EH (cell line): ENCODE measurements at places on chromosomes 2 and 18.

DNA sequence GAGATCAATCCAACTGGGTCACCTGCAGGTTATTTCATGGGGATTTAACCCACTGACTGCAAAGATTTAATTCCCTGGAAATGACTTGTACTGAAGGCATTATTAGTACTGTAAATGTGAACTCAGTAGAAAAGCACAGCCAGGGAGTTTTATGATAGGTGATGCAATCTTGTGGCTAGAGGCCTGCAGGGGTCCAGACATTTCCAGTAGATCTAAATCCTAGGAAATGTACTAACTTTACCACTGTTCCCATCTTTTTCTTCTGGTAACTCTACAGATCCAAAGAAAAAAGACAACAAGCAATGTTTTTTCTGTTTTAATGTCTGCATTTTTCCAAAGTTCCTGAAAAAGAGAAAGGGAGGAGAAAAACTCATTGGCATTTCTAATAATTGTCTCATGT, 500.1 kb downstream of the ARHGAP15 start:
- DNase-seq = peak; percentile 87

GRCh38 chr18:59707306-59707705, 10.1 kb upstream of the CCBE1 start:
- no peak for DNase-seq

GRCh38 chr2:11939523-11939922, 193.1 kb downstream of the LPIN1 start:
- no peak for DNase-seq

GRCh38 chr2:204005940-204006721, 69.6 kb downstream of the ICOS start:
- no peak for DNase-seq

- peak; percentile 23 for DNase-seq
Measured at GRCh38 chr18:62384610-62385097, 59.5 kb downstream of the TNFRSF11A start.

- DNase-seq = no peak
Measured at GRCh38 chr2:34912084-34912483, 1313.0 kb upstream of the FAM98A start.

GRCh38 chr18:12857991-12858544, 26.0 kb downstream of the PTPN2 start:
- no peak for DNase-seq

DNA sequence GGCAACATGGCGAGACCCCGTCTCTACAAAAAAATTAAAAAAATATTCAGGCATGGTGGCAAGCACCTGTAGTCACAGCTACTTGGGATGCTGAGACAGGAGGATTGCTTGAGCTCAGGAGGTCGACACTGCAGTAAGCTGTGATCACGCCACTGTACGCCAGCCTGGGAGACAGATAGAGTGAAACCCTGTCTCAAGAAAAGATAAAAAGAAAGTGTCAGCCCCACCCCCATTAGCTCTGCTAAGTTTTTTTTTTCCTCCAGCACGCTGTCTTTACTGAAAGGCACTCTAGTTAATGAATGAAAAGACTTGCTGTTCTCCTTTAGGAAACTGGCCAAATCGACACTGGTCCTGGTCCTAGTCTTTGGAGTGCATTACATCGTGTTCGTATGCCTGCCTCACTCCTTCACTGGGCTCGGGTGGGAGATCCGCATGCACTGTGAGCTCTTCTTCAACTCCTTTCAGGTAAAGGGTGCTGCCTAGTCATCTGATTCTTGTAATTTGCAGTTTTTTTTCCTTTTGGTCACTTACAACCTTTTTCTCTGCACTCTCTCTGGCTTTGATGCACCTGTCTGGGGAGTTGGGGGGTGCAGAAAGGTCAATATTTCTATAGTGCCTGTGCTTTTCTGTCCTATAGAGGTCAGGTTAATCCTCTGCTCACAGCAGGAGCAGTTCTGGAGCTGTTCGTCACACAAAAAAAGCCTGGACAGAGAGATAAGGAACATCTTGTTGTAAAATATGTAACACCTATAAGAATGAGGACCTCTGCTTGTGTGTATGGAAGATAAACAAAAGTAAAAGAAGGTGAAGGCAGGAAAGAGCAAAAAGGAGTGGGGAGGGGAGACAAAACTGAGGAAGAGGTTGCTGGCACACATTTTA, 82.3 kb downstream of the PTH2R start:
- no peak for DNase-seq
